Renal cortical epithelial cell (primary cell): ENCODE measurements at places on chromosomes 6 and 20. TPM values are rescaled to one million over a fixed set of nuclear protein-coding genes. Genes with fewer than 3 reads are reported as not detected.

DNA sequence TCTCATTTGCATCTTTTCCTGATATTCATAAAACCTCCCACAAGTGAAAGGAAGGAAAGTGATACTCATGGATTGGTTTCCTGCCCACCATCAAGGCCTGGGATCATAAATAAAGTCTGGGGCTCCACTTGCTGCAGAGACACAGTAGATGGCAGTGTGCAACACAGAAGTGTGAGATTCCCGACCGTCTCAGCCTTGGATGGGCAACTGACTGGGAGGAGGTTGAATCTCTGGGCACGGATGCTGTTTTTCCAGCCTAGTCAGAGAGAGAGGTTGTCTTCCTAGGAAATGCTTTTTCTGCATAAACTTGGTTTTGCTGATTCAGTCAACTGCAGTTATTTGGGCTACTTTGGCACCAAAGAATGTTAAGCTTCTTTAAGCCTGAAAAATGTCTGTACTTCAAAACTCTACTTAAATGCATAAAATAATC is 9.9 kb upstream of the RFPL4B start:
- peak; percentile 58 for DNase-seq

GRCh38 chr6:144161975-144162374 is 11.7 kb downstream of the STX11 start:
- DNase-seq: no peak

GRCh38 chr20:48875914-48876240 is 45.6 kb upstream of the ARFGEF2 start:
- DNase-seq: no peak

GRCh38 chr6:35317483-35318195 is 20.0 kb downstream of the DEF6 start:
- DNase-seq: no peak

- no peak for DNase-seq
These were observed 1369.1 kb downstream of the EPHA7 start for GRCh38 chr6:92050216-92050615.

DNA sequence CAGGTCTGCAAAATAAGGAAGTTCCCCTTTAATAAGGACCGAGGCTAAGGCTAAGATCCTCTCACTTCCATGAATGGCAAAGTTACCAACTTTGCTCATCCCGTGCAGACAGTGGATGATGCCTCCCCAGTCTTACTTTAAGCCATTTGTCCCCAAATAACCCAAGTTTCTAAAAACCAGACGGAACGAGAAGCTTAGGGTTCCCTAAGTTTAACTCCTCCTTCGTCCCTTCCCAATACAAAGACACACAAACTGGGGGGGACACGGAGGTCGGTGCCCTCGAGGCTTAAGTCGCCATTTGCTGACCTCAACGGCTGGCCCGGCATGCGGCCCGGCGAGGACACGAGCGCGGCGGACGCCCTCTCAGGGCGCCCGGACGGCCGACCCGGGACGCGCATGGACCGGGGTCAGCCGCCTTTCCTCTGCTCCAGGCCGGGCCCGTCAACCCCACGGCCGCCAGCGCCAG is 527 bp downstream of the FBXO30 start:
- DNase-seq: no peak

DNA sequence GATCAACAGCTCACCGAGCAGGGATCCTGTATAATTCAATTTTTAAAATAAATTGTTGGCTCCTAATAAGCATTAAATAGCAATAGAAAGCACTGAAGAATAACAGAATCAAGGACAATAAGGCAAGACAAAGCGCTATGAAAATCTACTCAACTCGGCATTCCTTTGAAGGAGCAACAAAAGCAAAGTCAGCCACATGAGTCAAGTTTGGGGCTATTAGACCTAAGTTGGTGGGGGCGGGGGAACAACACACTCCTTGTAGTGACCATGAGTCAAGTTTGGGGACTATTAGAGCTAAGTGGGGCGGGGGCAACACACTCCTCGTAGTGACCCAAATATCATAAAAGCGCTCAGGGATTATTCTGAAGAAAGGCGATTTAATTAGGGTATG is 120.0 kb downstream of the FOXC1 start:
- peak; percentile 21 for DNase-seq

- DNase-seq: peak; percentile 39
These were observed 78.0 kb downstream of the RWDD2A start for GRCh38 chr6:83270971-83271719.

TBXT gene
- total RNA-seq: not detected in 2 replicates

WFDC2 gene
- 1.6 and 25.0 TPM in 2 replicates for total RNA-seq
